ENCODE measurements at places on chromosomes 2 and 18.

- no peak for DNase-seq
Measured at GRCh38 chr18:13553449-13553848, 172.9 kb downstream of the FAM210A start.

GRCh38 chr2:37506407-37507050 is 162.1 kb downstream of the QPCT start:
- DNase-seq = no peak

DNA sequence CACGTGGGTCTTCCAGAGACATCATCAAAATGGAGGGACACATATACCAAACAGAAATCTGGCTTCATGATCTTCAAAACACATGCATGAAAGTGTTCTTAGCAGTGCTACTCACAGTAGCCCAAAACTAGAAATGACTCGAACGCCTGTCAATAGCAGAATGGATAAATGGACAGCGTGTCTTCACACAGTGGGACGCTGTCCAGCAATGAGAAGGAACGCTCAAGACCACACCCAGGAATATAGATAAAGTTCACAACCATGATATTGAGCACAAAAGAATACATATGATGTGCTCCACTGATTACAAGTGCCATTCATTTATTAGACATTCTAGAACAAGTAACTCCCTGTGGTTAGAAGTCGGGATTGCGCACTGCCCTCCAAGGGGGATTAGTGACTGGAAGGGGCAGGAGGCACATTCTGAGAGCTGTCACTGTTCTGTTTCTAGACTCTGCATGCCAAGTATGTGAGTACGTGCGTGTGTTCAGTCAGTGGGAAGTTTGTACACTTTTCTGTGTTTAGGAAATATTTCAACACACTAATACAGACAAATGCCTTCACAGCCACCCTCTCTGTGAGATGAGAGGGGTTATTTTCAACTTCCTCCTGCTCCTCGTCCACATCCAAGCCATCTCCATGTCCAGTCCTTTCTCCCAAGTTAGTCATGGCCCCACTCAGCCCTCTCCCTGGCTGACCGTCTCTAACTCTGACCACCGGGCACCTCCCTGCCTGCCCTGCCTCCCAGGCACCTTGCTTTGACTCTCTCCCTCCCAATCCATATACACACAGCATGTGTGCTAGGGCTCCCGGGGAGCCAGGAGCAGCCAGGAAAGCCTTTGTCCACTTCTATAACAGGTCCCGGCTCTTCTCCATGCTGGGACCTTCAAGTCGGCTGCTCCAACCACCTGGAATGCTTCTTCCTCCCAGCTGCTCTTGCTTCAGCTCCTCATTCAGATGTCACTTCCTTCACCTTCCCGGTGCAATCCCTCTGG is 26.9 kb upstream of the TNS1 start:
- DNase-seq = no peak

GRCh38 chr2:103496850-103497249 is 735.0 kb downstream of the TMEM182 start:
- no peak for DNase-seq

- no peak for DNase-seq
Measured at GRCh38 chr2:7190587-7191324, 273.5 kb downstream of the RNF144A start.

- no peak for DNase-seq
Measured at GRCh38 chr2:109418716-109419115, 195.1 kb downstream of the SEPTIN10 start.

DNA sequence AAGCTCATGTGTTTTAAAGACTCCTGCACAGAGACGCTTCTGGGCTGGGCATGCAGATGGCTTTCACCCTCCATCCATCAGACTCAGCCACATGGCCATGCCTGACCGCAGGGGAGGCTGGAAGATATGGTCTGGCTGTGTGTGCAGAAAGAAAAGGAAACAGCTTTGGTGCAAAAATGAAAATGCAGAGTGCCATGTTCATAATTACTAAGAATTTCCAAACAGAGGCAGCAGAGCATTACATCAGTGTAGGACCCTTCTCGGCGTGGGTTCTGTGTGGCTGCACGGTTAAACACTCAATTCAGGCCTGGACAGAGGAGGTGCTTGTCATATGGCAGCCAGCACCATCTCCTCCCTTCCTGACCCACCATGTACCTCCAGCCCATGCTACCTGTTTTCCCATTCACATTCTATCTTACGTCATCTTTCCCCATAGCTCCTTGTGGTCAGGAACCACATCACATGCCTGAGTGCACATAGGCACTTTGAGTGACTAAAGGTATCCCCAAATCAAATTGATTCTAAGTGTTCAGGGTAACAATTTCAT is 200.3 kb upstream of the ID2 start:
- peak; percentile 70 for DNase-seq

DNA sequence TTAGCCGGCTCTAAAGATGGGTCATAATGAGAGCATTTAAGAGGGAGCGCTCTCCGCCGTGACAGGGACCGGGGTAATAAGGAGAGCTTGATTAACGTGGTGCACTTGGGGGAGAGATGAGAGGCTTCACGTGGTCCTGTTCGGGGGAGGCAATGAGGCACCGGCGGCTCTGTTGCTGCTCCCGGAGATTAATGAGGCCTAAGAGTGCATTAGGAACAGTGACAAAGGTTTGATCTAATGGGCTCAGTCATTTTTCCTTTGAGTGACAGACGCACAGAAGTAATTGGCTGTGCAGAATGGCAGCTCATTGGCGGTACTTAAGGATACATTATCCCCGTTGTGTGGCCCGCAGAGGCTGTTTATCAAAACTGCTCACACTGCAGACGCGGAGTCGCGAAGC is 250.7 kb downstream of the GBX2 start:
- DNase-seq = no peak

DNA sequence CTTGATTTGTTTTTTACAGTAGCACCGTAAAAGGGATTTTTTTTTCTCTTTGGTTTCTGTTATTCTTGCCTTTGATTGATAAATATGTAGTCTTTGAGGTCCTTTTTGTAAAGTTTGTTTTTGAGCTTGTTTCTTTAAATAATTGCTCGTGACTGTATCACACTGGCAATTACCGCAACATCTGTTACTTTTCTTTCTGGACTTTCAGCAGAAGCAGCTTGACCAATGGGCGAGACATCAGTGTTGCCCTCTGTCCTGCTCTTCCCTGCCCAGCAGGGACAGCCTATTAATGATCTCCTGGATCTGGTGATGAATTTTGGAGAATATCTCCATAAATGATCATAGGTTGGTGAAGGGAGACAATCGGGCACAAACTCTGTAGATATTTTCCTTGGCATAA is 74.9 kb downstream of the TDRD15 start:
- DNase-seq = no peak

GRCh38 chr2:200705305-200706041 is 106.2 kb upstream of the BZW1 start:
- DNase-seq = no peak

DNA sequence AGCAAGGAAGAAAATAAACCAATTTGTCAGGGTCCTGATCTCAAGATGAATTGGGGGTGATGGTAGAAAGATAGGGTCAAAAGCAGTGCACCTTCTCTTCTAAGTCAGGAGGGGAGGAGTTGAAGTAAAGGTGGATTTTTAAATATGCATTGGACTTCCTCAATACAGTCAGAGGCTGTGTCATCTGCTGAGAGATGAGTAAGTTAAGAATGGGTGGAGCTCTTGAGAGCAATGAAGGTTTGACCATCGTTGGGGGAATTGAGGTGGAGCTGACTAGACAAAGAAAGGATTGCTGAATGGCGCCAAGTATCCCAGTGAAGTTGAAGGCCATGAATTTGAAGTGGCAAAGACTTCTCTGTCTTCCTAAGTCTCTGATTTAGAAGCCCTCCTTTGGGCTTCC is 18.4 kb upstream of the CPO start:
- DNase-seq = no peak

GRCh38 chr2:50591642-50592041 is 440.3 kb downstream of the NRXN1 start:
- DNase-seq = no peak

DNA sequence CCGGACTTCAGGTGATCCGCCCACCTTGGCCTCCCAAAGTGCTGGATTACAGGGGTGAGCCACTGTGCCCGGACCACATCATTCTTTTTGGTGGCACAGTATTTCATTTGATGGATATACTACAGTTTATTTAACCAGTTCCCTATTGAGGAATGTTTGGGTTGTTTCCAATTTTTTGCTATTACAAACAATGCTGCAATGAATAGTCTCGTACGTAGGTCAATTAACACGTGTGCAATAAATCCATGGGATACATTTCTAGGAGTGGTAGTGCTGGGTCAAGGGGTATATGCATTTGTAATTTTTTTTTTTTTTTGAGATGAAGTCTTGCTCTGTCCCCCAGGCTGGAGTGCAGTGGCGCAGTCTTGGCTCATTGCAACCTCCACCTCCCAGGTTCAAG is 28.4 kb upstream of the XPO1 start:
- DNase-seq = no peak

- DNase-seq = no peak
Measured at GRCh38 chr2:29223851-29224692, 108.9 kb downstream of the CLIP4 start.

GRCh38 chr18:9619056-9619455 is 4.7 kb upstream of the PPP4R1 start:
- no peak for DNase-seq

- DNase-seq = no peak
Measured at GRCh38 chr2:98734162-98734561, 3.2 kb upstream of the MGAT4A start.

GRCh38 chr18:54641734-54642133 is 50.7 kb downstream of the DYNAP start:
- no peak for DNase-seq

All from NK-92 treated with Interleukin-12 subunit alpha and Interleukin-12 subunit beta, amount 100 ng/mL, for 24 hours (cell line).